ENCODE measurements at places on chromosomes 11 and 22.

- no peak for DNase-seq
Observed at GRCh38 chr11:82989628-82990404, 81.9 kb downstream of the RAB30 start.

- DNase-seq: no peak
Observed at GRCh38 chr22:36894266-36894665, 19.2 kb upstream of the CSF2RB start.

DNA sequence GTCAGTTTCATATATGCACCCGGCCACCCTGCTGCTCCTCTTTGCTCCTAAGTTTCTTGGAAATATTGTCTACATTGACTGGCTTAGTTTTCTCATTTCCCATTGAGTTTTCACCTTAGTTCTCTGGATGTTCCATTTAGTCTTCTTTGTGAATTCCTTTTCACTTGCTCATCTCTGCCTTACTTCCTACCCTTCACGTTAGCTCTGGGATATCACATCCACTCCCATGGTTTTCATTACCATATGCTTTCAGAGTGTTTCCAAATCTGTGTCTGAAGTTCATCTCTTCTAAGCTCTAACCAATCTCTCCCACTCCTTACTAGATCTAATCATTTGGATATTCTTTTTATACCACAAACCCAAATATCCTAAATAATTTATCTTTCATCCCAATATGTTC is 226.4 kb downstream of the FAM76B start:
- DNase-seq: no peak

GRCh38 chr11:126181939-126182730 is 29.3 kb downstream of the RPUSD4 start:
- DNase-seq: no peak

- no peak for DNase-seq
Observed at GRCh38 chr11:10770626-10771254, 19.7 kb downstream of the CTR9 start.

DNA sequence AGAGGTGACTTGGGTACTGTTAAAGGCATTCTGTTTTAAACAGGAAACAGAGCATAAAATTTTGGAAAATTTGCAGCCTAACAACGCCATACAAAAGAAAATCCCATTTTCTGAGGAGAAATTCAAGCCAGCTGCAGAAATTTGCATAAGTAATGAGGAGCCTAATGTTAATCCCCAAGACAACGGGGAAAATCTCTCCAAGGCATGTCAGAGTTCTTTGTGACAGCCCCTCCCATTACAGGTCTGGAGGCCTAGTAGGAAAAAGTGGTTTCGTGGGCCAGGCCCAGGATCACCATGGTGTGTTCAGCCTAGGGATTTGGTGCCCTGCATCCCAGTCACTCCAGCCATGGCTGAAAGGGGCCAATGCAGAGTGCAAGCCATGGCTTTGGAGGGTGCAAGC is 1333.1 kb upstream of the TENM4 start:
- no peak for DNase-seq

GRCh38 chr11:47599902-47600301 is 5.7 kb upstream of the C1QTNF4 start:
- no peak for DNase-seq

DNA sequence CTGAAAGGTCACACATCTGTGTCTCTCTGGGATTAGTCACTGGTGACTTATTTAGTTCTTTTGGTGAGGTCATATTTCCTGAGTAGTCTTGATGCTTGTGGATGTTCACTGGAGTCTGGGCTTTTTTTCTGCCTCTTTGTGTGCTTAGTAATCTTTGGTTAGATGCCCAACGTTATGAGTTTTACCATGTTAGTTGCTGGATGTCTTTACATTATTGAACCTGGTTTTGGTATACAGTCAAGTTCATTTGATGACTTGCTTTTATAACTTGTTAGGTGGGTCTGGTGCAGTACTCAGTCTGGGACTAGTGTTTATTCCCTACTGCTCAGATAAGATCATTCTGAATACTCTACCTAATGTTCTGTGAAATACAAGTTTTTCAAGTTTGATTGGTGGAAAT is 26.2 kb upstream of the SLC37A2 start:
- DNase-seq: no peak

GRCh38 chr11:88297863-88298262 is 39.7 kb downstream of the CTSC start:
- no peak for DNase-seq

DNA sequence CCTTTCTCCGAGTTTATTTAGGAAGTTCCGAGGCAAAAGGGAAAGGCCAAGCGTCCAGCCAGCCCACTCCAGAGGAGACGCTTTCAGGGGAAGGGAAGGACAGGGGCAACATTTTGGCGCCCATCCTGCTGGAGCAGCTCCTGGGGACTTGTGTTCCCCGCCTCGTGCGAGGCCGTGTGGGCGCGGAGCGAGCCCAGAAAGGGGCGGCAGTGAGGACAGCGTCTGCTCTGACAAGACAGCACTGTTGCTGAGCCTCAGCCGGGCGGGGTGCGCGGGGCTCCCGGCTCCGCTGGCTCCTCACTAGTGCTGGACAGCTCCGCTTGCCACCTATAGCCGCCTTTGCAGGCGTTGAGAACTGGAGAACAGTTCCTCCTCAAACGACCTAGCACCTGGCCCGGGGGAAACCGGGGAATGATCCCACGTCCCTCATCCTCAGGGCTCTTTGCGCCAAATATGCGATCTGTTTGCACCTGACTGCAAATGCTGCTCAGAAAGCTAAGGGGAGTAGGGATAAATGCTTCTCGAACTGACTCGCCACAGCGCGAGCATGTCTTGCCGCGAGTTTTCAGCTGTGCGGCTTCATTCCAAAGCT is 722 bp upstream of the GUCY1A2 start:
- no peak for DNase-seq

DNA sequence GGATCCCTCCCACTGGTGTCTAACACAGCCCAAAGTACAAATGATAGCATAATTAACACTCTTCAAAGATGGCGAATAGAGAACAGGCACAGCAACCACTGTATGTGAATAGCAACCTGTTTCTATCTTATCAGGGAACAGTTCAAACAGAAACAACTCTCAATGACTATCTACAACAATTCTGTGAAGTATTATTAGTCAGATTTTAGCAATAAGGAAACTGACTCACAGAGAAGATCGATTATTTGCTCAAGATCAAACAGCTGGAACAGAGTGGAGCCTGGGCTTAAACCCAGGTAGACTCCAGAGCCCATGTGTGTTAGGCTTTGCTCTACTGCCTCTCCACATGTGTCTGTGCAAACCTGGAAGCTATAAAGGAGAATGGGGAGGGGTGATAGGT is 88.7 kb downstream of the C11orf58 start:
- no peak for DNase-seq

GRCh38 chr11:57303280-57303989 is 21.3 kb downstream of the TNKS1BP1 start:
- no peak for DNase-seq
